ENCODE measurements at places on chromosomes 13 and 19.
A peak's percentile ranks its signal among the peaks of the same experiment; 100 is the strongest.

DNA sequence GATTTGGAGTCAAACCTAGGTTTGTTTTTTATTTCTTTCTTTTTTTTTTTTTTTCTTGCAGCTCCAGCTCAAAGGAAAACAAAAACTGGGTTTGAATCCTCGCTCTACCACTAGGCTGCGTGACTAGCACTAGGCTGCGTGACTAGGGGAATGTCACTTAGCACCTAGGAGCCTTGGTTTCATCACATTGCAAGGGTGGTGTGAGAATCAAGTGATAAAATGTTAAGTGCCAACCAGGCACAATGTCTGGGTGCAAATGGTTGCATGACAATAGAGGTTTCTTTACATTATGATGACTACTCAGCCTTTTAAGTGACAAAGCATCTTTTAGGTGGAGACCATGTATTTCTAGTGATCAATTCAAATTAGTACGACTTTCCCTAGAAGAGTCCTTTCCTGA lies 27.9 kb downstream of the RCBTB2 start:
- DNase-seq, result no peak

DNA sequence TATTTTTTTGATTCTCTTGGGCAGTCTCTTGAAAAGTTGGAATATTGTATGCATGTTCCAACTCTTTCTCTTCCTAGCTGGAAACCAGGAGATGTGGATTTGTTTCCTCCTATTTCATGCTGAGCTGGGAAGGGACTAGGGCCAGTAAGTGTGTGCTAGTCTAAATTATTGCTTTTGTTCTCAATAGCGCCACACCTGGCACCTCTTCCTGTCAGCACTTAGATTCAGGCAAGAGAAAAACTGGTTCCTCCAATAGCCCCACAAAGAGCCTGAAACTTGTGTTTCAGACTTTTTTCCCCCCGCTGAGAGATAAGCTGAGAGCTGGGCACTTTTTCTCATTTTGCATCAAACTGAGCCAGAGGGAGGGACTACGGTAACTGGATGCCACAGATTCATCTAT lies 353.4 kb downstream of the OLFM4 start:
- no peak for DNase-seq

GRCh38 chr19:14540741-14541525 lies 11.5 kb downstream of the TECR start:
- DNase-seq, result no peak

GRCh38 chr13:30121666-30122065 lies 185.7 kb downstream of the KATNAL1 start:
- no peak for DNase-seq

GRCh38 chr19:33811736-33812387 lies 15.2 kb downstream of the KCTD15 start:
- no peak for DNase-seq

DNA sequence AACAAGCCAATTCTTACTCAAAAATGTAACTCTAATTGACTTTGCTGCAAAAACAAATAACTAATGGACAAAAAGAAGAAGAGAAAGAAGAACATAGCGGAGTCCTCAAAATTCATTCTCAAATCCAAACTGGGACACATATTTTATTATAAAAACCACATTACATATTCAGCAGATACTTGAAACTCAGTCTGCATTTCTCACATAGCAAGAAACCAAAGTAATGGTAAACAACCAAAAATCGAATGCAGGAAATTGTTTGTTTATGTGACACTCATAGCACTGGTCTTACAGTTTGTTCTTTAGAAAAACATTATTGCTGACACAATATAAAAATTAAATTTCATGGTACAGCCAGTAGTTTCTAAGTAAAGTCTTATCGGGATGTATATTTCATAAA lies 789.8 kb downstream of the SLITRK6 start:
- DNase-seq, result no peak

DNA sequence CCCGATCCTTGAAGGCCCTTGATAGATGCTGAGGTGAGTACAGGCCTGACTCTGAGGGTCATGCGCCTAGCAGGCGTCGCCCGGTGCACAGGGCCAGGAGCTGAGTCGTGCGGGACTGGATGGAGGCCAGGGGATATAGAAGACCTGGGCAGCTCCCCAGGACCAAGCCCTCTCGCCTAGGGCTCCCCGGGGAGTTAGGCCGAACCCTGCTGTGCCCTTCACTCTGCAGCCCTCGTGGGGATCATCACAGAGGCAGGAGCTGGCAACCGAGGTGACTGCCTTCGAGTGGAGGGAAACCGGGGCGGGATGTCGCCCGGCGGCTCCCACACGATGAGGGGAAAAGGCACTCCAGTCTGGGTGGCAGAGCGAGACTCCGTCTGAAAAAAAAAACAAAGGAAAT lies 11.7 kb downstream of the CSNK1G2 start:
- DNase-seq, result no peak

GRCh38 chr19:39878398-39878797 lies 32.2 kb upstream of the FBL start:
- DNase-seq, result no peak

GRCh38 chr13:79549355-79550106 lies 68.6 kb downstream of the NDFIP2 start:
- no peak for DNase-seq

DNA sequence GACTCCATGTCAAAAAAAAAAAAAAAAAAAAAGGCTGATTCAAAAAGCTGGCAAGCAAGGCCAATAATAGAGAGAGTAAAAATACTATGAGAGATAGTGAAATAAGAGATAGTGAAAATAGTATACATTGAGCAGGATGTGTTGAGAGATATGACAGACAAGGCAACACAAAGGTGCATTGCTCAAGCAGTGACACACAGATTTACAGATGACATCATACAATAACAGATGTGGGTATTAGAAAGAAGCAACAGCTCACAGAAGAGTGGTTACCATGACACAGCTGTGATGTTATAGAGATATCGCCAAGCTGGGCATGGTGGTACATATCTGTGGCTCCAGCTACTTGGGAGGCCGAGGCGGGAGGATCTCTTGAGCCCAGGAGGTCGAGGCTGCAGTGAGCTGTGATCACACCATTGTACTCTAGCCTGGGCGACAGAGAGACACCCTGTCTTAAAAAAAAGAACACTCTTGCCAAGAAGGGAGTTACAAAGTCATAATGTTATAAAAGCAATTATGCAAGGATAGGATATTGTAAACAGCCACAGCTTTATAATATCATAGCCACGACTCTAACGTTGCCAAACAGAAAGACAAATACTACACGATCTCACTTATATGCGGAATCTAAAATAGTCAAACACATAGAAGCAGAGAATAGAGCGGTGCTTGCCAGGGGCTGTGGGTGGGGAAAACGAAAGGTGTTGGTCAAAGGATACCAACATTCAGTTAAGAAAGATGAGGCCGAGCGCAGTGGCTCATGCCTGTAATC lies 10.3 kb downstream of the TNFSF9 start:
- no peak for DNase-seq

GRCh38 chr13:66926851-66927524 lies 303.1 kb downstream of the PCDH9 start:
- no peak for DNase-seq

- no peak for DNase-seq
Observed at GRCh38 chr13:79307433-79307861, 98.6 kb downstream of the RBM26 start.

DNA sequence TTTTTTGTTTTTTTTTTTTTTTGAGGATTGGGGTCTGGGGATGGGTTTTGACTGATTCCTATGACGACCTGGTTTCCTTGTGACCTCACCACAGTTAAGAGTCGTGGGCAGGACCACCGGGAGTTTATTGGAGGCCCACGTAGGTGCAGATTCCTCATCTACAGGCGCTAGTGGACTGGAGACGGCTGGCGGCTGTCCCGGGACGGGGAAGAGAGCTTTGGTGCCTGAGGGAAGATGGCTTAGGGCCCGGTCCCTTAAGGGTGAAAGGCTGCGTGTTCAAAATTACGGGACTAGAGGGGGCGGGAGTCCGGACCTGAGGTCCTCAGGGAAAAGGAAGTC lies 682 bp upstream of the TEAD2 start:
- peak; percentile 51 for DNase-seq

DNA sequence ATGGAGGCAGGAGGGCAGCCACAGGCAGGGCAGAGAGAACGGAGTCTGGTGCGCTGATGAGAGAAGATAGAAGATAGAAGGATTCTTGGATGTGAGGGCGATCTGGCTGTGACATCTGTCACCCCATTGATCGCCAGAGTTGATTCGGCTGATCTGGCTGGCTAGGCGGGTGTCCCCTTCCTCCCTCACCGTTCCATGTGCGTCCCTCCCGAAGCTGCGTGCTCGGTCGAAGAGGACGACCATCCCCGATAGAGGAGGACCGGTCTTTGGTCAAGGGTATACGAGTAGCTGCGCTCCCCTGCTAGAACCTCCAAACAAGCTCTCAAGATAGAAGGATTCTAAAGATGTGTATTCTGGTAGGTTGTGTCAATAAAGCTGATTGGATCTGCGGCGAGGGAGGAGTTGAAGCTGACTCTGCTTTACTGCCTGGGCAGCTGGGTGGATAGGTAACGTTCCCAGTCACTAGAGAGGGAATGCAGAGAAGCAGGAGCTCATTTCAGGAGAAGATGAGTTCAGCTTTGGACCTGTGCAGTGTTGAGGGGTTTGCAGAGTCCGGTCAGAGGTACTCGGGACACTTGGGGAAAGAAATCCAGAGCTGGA lies 5.1 kb downstream of the UBAC2 start:
- no peak for DNase-seq

DNA sequence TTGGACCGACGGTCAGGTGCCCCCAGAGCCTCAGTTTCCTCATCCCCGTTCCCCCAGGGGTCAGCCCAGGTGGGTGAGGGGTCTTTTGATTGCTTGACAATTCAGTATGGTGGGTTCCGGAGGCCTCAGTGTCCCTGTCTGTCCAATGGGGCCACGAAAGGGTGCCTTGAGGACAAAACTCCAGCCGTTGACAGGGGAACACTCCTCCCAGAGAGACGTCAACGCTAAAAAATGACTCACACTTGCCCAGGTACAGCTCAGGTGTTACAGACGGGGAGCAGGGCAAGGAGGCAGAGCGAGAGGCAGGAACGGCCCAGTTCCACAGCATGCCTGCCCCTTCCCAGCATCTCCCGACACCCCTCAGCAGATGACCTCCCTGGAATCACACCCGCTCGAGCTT lies 1.8 kb downstream of the TNFAIP8L1 start:
- no peak for DNase-seq

All from GM03348 (cell line).